ENCODE measurements at places on chromosomes 6 and 20.

DNA sequence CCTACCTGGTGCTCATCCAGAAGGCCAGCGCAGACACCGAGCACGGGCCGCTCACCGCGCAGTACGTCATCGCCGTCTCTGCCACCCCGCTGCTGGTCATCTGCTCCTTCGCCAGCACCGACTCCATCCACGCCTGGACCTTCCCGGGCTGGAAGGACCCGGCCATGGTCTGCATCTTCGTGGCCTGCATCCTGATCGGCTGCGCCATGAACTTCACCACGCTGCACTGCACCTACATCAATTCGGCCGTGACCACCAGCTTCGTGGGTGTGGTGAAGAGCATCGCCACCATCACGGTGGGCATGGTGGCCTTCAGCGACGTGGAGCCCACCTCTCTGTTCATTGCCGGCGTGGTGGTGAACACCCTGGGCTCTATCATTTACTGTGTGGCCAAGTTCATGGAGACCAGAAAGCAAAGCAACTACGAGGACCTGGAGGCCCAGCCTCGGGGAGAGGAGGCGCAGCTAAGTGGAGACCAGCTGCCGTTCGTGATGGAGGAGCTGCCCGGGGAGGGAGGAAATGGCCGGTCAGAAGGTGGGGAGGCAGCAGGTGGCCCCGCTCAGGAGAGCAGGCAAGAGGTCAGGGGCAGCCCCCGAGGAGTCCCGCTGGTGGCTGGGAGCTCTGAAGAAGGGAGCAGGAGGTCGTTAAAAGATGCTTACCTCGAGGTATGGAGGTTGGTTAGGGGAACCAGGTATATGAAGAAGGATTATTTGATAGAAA is 2.0 kb downstream of the SLC35D3 start:
- peak; percentile 38 for DNase-seq

GRCh38 chr20:61997372-61997771 is 68.3 kb downstream of the TAF4 start:
- DNase-seq: no peak

GRCh38 chr6:150514806-150515380 is 84.8 kb upstream of the PLEKHG1 start:
- no peak for DNase-seq

GRCh38 chr20:40293740-40294139 is 395.3 kb downstream of the MAFB start:
- DNase-seq: no peak

GRCh38 chr6:65566117-65566516 is 140.9 kb downstream of the EYS start:
- DNase-seq: no peak
